Skin of body (tissue), 3 donors: ENCODE measurements at places on chromosomes 11 and 22. TPM values are rescaled to one million over a fixed set of nuclear protein-coding genes. Genes with fewer than 3 reads are reported as not detected.
A peak's percentile ranks its signal among the peaks of the same experiment; 100 is the strongest.

Gene IFITM10
- total RNA-seq: 0.99 TPM

Gene IFITM1
- 17.0 TPM for total RNA-seq

DNA sequence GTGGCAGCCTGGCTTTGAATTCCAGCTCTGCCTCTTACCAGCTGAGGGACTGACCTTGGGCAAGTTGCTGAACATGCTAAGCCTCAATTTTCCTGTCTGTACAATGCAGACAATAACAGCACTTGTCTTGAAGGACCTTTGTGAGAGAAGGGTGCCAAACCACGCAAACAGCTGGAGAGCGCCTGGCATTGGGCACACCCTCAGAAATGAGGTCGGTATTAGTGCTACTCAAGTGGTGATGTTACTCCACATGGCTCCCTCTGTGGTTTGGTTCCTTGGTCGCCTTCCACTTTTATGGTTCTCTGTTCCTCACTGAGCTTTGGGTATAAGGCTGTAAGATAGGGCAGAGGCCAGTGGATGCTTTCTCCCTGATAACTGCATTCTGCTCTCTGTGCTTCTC lies 8.2 kb downstream of the UBASH3B start:
- DNase-seq: no peak

DNA sequence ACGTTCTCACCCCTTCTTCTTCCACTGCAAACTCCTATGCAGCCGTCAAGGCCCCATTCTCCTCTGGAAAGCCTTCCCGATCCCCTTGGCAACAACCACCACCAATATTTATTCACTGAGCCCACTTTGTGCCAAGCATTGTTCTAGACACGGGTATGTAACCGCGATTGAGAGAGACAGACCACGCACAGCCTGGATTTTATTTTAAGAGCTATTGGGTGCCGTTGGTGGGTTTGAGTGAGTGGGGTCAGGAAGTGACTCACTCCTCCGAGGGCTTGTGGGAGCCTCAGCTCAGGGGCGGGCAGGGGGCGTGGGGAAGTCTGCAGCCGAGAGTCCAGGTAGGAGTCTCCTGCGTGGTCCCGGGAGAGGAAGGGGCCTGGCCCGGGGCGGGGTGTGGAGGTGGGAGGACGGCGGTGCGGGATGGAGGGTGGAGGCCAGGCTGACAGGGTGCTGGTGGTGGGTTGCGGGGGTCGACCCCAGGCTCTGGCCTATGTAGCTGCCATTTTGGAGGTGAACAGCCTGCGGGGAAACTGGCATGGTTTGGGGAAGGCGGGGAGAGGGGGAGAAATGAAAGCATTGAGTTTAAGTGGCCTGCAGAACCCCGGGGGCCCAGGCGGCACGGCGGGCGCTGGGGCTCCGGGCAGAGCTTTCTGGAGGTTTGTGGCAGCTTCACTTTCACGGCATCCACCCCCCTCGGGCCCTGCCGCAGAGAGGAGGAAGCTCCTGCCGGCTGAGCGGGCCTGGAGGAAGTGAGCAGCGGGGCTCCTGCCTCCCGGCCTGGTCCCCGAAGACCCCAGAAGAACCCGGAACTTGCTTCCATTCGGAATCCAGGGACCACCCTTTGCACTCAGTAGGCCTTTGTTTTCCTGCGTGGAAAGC lies 547 bp downstream of the PARVG start:
- no peak for DNase-seq

- no peak for DNase-seq
These were observed 72.9 kb downstream of the DKK3 start for GRCh38 chr11:11935536-11935935.

DNA sequence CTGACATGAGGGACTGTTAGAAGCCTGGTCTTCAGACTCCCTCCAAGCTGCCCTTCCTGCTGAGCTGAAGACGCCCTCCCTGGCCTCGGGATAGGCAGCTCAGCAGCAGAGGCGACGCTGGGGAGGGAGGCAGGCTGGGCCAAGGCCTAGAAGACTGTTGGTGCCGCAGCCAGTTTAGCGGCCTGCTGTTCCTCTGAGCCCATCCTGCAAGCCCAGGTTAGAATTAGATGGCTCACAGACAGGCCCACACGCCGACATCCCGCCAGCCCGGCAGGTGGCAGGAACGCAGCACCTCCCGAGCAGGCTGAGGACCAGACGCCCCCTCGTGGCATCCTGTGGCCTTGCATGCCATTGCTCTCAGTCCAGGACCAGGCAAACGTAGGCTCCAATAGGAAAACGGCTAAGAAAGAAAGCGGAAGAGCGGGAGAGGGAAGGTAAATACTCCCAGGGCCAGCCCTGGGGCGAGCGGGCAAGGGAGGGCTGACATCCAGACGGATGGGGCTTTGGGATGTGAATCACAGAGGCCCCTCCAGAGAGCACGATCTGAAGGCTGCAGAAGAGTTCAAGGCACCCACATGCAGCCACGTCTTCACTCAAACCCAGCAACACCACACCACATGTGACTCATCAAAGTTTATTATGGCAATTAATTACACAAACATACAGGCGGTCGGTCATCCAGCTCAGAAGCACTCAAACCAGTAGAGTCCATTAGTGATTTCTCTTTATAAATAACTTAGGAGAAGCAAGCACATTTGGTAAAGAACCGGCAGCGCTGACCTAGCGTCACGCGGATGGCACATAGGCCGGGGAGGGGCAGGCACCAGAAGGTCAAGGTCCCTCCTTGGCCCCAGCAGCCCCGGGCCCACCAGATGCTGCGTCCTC lies 27.6 kb downstream of the CD5 start:
- no peak for DNase-seq

DNA sequence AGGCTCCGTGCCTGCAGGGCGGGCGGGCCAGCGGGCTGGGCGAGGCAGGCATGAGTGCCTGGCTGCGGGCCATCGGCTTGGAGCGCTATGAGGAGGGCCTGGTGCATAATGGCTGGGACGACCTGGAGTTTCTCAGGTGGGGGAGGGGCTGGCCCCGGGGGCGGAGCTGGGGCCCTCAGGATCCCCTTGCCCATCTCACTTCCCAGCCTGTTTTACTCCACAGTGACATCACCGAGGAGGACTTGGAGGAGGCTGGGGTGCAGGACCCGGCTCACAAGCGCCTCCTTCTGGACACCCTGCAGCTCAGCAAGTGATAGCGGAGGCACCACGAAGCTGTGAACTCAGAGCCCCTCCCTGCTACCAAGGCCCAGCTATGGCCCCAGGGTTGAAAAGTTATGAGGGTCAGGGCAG lies 5.9 kb downstream of the PHOX2A start:
- DNase-seq: no peak

GRCh38 chr11:6719576-6719975 lies 36.4 kb upstream of the MRPL17 start:
- no peak for DNase-seq

- DNase-seq: no peak
These were observed 7.2 kb downstream of the TMEM86A start for GRCh38 chr11:18705651-18706281.

DNA sequence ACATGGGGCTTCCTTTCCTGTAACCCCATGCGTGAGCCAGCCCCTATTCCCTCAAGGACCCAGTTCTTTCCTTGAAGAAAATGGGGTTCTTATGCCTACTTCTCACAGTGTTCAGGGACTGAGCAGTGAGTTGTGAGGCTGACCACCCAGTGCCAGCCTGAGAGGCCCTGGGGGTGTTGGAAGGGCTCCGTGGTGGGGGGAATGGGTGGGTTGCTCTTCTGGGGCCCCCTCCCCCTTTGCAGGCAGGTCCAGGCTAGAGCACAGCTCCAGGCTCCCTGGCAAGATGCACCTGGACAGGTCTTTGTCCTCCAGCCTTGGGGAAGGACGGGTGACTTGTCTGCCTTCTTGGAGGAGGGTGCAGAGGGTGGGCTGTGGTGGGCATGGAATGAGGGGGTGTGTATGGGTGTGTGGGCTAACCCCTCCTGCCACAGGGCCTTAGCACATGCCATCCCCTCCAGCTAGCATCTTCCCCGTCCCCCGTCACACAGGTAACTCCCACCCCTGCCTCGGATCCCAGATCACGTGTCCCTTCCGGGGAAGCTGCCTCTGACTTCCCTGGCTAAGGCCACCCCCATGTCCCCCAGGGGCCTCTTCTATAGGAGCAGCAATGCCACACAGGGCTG lies 64.6 kb downstream of the MYEOV start:
- no peak for DNase-seq

- DNase-seq: peak; percentile 74
These were observed at the start of gene USP47 for GRCh38 chr11:11841723-11842420. Gene USP47 (plus strand): TSS chr11:11841972. CDS start chr11:11842186, 214 bp downstream.

- peak; percentile 13 for DNase-seq
These were observed 29.5 kb downstream of the CARD18 start for GRCh38 chr11:105109855-105110687.
